ENCODE measurements at places on chromosomes 3 and 15.

DNA sequence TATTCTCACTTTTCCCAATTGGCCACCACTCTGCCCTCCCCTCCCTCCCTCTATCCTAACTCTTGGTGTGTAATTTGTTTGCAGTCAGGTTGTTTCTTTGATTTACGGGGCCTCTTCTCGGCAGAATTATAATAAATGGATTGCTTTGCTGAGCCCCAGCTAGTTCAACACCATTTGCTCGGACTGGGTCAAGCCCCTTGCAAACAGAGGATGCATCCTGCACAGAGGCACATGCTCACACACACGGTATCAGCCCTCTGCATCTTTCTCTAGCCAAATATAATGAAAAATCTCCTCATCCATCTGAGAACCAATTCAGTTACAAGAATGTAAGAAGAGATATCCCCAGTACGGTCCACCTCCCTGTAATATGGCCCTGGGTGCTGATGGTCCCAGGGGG lies 97.7 kb downstream of the EPHB1 start:
- no peak for DNase-seq

- no peak for DNase-seq
These were observed 473.3 kb downstream of the OTOL1 start for GRCh38 chr3:161969867-161970266.

DNA sequence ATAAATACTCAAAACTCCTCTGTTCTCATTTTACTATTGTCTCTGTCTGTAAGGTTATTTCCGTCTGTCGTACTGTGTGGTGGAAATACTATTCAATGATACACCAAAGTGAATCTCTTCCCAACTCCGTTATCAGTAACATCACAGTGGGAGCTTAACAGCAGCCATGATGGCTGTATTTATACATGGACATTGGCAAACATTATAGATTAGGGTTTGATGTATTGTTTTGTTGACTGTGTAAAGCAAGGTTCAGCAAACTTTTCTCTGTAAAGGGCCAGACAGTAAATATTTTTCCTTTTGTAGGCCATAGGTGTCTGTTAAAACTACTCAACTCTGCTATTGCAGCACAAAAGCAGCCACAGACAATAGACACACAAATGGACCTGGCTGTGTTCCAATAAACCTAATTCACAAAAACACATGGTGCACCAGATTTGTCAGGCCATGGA lies 23.2 kb downstream of the LIPC start:
- no peak for DNase-seq

DNA sequence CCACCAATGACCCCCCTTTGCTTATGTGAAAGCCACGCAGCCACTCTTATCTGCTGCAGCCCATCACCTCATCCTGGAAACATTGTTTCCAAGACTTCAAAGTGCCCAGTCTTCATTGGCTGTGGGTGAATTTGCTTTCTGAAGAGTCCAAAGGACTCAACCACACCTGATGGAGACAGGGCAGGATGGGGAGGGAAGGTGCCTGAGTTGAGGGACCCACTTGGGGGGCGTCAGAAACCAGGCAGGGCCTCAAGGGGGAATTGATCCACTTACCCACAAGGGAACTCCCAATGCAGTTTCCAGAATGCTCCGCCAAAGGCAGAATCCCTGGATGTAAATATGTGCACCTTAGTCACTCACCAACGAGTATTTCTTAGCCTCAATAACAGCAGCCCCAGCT lies 147.9 kb upstream of the ATP2B2 start:
- no peak for DNase-seq

DNA sequence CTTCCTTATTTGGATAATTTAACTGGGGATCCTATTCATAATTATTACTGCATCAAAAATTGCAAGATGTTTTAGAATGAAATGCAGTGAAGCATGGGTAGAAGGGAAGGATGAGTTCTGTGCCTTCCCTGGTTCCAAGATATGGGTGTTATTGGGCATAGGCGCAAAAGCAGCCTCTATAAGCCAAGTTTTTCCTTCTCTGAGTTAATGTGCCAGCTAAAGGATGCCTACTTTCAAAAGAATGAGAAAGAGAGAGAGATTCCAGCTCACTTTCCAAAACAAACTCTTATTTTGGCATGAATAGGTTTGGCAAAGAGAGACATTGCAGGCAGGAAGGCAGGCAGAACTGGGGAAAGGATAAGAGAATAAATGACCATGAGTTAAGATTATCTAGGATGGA lies 270.2 kb downstream of the TAFA4 start:
- DNase-seq: no peak

DNA sequence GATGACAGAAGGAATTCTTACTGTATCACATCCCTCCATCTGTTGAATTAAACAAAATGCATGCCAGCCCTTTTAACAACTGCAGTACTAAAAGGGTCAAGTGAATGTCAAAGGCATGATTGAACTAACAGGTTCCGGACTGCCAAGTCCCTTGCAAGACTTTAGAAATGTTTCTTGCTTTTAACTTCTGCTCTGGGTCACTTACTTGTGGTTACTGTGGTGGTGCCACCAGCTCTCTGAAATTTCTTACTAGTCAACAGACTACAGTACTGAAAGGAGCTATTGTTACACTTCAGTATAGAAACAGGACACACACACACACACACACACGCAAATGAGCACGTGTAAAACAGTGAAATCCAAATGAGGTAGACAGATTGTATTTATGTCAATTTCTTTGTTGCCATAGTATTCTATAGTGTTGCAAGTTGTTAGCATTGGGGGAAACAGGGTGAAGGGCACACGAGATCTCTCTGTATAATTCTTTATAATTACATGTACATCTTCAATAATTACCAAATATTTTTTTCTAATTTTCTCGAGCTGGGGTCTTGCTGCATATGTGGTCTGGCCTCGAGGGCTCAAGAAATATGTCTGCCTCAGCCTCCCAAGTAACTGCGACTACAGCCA lies 79.9 kb upstream of the SLC25A26 start:
- DNase-seq: peak; percentile 25

DNA sequence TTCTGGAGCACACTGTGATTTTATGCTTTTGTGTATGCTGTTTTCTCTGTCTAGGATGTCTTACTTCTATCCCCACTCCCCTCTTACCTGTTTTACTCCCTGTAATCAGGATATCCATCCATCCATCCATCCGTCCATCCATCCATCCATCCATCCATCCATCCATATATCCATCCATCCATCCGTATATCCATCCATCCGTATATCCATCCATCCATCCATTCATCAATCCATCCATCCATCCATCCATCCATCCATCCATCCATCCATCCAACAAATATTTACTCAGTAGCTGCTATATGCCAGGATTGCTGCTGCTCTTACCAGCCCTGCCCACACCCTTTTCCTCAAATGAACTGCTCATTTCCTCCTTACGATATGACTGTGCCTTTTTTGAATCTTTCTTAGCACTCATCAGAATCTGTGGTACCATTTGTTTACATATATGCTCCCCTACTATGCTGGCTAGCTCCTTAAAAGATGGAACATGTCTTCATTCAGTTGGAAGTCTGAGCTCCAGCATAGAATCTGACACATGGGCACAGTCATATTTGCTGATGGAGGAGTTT lies 35.2 kb downstream of the USP13 start:
- no peak for DNase-seq

DNA sequence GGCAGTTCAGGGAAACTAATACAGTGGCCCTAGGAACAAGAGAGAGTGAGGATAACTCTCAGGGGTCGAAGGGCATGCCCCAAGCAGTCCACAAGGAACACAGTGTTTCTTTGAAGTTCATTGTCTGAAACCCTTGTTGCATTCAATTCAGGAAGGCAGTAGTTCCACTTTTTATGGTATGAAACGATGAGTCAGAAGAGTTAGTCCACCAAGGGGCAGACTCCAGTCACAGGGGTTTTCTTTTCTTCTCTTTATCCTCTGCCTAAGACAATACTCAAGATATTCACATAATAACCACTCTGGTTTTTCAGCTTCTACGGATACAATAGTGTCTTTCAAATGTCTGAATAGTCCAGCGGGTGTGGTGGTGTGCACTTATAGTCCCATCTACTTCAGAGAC lies 23.7 kb upstream of the TICRR start:
- no peak for DNase-seq

DNA sequence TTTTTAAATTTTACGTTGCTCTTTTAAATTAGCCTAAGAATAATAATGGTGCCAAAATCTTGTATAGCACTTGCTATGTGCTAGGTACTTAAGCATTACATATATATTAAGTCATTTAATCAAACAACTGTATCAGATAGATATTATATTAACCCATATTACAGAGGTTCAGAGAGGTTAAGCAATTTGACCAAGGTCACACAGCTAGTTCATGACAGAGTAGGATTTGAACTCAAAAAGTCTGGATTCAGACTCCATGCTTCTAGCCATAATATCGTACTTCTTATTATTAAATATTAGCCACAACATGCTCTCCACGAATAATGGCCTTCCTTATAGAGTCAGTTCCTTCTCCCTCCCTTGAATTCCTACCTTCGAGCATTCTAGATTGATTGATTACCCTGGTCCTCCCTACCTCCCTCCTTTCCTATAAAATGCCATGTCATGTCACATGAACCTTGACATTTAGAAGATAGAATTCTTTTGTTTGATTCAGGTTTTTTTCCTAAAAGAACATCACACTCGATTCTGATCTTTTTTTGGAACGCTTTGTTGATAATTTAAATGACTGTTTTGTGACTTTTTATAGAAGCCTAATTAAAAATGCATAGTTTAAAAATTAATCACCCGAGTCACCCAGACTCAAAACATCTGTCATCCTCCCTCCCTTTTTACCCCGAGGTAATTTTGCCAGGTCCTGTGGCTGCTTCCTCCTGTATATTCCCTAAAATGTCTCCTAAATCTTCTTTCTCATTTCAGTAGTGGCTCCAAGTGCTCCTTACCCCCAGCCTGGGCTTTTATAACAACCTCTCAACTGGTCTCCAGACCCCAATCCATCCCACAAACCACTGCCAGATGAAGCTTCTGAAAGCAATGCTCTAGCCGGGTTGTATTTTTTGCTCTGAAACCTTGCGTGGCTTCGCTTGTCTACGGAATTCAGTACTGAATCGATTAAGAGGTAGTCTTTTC lies 8.5 kb upstream of the PSMD6 start:
- DNase-seq: no peak

- DNase-seq: no peak
These were observed 21.4 kb upstream of the LIPC start for GRCh38 chr15:58410353-58410752.

DNA sequence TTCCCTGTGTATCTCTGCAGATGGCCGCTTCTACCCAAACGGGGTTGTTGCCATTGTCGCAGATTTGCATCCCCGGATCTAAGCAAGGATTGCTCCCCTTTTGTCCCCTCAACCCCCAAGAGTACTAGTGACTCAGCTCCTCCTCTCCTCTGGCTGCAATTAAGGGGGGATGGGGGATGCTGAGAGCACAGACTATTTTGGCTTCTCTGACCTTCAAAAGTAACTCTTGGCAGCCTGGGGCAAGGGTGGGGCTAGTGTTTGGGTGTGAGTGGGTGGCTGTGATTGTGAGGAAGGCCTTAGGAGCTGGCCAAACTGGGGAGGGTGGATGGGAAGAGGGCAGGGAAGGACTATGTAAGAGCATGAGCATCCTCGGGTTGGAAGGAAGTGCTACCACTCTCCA lies 1.2 kb upstream of the MAP1A start:
- peak; percentile 35 for DNase-seq

GRCh38 chr3:64588380-64588779 lies 99.4 kb downstream of the ADAMTS9 start:
- DNase-seq: no peak

GRCh38 chr3:69723389-69723788 lies 15.9 kb upstream of the MITF start:
- no peak for DNase-seq

DNA sequence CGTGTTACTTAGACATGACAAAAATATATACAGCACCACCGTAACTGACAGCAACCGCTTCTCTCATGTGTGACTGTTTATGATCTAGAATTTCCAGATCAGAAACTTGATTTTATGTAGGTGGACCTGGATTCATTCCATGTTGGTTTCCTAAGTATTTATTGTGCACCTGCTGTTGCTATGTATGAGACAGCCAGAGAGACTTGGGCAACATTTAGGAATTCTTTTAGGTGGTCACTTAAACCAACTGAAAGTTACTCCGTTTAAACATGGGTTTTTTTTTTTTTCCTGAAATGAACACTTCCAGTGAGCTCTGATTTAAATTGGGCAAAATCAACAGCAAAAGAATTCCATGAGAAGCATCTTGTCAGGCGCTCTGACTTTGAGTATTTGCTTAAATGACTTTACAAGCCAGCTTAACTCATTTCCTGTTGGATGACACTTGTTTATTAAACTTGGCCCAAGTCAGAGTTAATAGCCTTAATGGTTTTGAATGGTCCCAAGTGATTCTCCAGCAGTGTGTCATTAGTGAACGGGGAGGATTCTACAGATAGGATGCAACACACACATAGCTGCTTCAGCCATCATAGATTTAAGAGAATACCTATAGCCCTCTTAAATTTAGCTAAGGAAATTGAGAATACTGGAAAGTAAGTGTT lies 31.8 kb downstream of the MITF start:
- DNase-seq: peak; percentile 82

GRCh38 chr15:39720621-39721611 lies 61.7 kb downstream of the FSIP1 start:
- no peak for DNase-seq

DNA sequence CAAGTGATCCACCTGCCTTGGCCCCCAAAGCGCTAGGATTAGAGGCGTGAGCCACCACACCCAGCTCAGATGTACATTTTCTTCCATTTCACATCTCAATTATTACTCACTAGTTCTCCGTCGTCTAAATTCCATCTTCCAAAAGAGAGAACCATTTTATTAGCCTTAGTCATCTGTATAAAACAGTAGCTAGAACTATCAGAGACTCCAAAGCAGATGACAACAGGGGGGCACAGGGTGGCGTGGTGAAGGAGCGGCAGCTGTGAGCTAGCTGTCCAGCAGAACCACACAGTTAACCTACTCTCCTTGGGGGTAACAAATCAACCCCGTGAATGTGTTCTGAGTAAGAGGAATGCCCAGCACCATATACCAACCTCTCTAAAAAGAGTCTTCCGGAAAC lies 7.1 kb downstream of the SLC25A20 start:
- DNase-seq: no peak

GRCh38 chr3:197392961-197393360 lies 94.5 kb upstream of the DLG1 start:
- DNase-seq: no peak

DNA sequence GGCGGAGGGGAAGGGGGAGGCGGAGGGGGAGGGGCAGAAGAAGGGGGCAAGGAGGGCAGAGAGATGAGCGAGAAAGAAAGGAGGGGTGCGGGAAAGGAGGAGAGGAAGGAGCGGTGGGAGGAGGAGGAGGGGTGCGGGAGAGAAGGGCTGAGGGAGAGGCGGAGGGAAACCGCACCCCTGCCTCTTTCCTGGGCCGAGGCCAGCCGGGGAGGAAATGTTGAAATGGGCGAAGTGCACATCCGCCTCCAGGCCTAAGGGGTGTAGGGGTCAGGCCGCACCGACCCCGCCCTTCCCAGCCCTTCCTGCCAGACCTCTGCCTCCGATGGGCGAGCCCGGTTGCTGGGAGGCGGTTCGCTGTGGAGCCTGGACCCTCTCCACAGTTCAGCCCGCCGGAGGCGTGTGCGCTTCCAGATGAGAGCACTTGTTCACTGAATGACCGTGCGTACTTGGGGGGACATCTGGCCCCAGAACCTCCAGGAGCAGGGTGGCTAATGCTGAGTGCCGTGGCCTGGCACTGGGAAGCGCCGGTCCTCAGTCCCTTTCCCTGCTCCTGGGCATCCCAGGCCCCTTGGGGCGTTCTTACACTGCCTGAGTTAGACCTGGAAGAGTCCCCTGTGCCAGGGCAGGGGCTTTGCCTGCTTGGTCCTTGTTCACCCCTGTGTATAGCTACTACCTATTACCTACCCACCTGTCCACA lies 110.3 kb upstream of the KLF13 start:
- peak; percentile 35 for DNase-seq
